Esophagus squamous epithelium (tissue), 5 donors: ENCODE measurements at places on chromosomes 4 and X. TPM values are rescaled to one million over a fixed set of nuclear protein-coding genes. Genes with fewer than 3 reads are reported as not detected.

DNA sequence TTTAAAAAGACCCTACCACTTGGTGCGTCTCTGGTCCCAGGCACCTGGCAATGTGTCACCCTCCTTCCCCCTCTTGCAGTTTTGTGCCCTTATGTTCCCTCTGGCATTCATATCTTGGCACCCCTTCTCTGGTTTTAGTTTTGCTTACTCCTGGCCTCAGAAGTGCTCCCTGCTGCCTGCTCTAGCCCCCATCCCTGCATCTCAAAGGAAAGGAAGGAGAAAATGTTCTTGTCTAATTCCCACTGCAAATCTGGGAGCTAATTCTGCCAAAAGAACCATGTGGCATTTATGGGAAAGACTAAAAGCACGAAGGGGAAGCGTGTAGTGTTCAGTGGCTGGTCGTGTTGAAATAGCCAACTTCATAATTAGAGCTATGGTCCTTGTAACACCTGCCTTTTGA is 340.1 kb upstream of the RPS6KA3 start:
- no peak for DNase-seq

- no peak for DNase-seq
These were observed 195.3 kb upstream of the LNX1 start for GRCh38 chr4:53786632-53787031.

- DNase-seq = no peak
These were observed 37.2 kb downstream of the PCDH7 start for GRCh38 chr4:30757357-30757756.

DNA sequence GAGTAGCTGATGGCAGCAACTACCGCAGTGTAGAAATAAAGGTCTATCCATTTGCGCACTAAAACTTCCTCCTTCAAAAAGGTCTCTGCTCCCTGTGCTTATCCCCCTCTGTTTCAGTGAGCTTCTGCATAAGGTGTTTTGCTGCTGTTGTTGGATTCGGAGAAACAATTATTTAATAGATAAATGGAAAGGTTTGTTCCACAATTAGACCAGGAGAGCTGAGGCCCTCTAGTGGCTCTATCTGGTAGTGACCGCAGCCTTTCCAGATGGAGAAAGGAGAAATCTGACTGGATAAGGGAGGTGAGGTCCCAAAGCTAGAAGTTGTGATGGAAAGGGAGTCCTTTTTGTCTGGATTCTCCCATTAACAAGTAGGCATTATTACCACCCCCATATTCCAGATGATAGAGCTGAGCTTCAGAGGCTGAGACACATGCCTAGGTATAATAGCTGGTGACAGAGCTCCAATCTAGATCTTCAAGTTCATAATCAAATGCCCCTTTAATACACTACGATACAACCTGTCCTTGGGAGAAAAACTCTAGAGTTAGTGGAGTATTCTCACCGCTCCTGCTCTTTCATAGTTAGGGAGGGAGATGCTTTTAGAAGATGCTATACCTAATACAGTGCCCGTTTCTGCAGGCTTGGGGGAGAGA is 5.1 kb upstream of the GABRQ start:
- no peak for DNase-seq

GRCh38 chr4:184110452-184111224 is 107.0 kb downstream of the ENPP6 start:
- DNase-seq = no peak

DNA sequence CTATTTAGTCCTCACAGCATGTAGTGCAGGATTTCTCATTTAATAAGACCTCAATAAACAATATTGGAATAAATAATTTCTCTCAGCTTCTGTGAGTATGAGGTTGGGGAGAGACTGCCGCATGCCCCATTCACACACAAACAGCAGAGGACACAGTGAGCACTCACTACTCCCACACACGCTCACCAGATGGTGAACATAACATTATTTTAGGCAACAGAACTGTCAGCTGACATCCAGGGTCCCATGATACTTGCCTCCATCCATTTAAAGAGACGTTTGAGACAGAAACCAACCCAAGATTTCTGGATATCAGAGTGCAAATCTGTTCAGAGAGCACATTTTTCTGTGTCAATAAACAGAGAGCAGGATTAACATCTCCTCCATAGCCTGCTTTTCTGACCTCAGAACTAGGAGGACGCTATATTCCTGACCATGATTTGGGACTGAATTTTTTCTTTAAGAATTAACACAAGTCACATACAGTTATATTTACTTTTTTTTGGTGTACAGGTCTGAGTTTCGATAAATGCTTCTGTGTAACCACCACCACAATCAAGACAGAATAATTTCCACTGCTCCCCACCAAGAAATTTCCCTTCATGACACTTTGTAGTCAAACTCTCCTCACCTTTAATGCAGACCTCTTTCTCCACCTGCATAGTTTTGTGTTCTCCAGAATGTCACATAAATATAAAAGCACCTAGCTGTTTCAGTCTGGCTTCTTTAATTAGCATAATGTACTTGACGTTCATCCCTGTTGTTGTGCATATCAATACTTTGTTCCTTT is 16.7 kb downstream of the GPRIN3 start:
- no peak for DNase-seq

DNA sequence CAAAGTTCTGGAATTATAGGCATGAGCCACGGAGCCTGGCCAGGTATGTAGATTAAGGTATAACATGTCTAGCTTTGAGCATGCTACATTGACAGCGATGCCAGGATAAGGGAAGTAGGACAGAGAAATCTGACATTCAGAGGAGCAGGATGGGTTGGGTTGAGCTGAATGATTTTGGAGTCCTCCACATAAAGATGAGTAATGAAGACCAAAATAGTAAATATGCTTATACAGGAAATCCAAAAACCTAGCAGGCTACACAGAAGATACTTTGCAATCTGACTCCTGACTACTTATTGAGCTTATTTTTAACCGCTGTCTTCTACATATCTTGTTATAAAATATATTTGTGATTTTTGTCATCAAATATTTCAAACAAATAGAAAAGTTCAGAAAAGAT is 69.7 kb downstream of the PDGFC start:
- no peak for DNase-seq

GRCh38 chrX:126695375-126695896 is 124.1 kb upstream of the PRR32 start:
- no peak for DNase-seq

GRCh38 chrX:143500751-143501150 is 16.5 kb downstream of the SPANXN3 start:
- no peak for DNase-seq

DNA sequence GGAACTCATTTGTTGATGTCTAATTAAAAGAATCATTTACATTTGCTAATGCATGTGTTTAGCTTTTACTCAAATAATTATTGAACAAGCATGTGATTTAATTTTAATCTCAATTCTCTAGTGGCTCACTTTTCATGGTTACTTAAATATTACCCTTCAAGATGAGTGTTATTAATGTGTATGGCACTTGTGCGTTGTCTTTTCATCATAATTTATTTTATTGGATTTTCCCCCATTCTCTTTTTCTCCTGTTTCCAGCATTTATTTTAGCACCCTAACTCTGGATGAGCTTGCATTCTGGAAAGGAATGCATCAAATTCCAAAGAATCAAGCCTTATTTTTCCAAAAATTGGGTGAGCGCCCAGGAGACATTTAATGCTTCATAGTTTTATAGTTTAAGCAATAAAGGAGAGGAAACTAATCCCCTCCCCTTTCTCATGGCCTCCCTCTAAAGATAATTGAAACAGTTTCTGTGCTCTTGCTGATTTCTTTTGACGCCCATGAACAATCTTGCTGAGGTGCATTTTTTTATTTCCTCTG is 191.1 kb upstream of the FAT4 start:
- DNase-seq = no peak

DNA sequence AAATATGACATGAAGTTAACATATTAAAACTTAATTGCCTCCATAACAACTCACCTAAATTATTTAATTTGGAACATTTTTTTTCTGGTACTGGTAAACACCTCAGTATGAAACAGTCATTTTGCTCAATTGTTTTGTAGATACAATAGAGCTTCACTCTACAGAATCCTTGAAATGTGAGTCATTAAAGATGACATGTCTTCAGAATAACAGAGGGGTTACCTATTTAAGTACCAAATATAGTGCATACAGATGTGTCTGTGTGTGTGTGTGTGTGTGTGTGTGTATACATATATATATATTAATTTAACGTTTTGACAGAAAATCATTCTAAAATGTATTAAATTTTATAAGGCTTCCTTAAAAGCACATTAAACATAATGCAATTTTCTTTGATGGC is 297.6 kb downstream of the INPP4B start:
- DNase-seq = no peak

TKTL2 gene
- total RNA-seq = 0.09 TPM

DDX53 gene
- total RNA-seq = not detected

GRCh38 chr4:84870398-84871163 is 95.9 kb downstream of the WDFY3 start:
- DNase-seq = no peak

GRCh38 chr4:5933116-5933515 is 40.2 kb upstream of the CRMP1 start:
- DNase-seq = no peak

SRPX gene
- total RNA-seq = 88.1 TPM

DNA sequence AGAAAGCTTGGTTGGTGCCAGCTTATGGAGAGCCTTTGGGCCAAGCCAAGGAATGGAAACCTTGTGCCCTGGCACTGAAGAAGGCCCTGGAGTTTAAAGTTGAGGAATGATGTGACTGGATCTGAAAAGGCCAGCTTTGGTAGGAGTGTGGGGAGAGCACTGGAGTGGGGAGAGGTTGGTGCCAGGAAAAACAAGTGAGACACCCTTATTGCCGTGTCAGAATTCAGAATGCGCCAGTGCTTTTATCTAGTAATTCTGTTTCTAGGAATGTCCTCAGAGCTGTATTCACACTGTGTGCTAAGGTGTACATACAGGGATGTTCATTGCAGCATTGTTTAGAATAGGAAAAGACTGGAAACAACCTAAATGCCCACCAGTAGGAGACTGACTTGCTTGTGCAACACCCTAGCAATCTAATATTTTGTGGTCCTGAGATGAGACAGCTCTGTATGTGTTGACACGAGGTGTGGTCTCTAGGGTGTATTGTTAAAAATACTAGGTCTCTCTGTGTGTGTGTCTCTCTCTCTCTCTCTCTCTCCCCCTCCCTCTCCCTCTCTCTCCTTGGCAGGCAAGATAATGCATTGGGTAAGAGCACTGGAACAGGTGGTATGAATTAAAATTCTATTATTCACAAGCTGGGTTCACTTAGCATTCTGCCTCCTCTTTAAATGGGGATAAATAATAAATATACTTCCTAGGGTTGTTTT is 107.8 kb downstream of the GATB start:
- no peak for DNase-seq

MAGEC2 gene
- total RNA-seq = not detected

DNA sequence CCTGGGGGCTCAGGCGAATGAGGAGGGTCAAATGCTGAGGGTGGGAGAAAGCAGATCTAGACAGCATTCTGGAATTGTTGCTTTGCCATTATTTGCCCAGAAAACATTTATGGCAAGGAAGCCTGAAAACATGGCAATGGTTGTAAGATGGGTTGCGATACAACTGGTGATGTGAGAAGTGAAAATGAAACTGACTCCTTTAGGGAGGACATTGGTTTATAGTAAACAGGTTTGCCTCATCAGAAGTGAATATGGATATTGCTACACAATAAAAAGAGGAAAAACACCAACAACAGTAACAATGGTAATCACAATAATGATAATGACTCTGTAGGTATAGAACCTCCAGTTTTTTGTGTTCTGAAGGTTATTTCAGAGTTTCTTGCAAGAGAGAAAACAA is 107.0 kb upstream of the TBC1D9 start:
- no peak for DNase-seq

GRCh38 chr4:148017801-148018200 is 285.9 kb downstream of the ARHGAP10 start:
- DNase-seq = no peak

DNA sequence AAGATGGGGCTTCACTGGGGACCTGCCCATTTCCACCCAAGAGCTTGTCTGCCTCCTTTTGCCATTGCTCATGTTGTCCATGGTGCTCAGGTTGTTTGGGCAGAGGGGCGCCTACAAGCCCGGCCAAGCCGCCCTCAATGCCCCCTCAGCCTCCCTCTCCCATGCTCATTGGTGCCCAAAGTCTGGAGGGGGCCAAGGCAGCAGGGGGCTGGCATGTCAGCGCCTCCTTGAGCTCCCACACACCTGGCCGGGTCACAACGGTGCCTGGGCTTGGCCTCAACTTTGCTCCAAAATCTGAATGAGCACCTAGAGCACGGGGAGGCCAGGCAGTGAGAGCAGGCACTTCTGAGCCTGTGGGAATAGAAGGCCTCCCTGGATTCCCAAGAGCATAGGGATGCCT is 1598.8 kb downstream of the PCDH7 start:
- DNase-seq = no peak

GRCh38 chr4:17447675-17448298 is 64.1 kb downstream of the QDPR start:
- DNase-seq = no peak
